ENCODE measurements at places on chromosomes 5 and 9.
A peak's percentile ranks its signal among the peaks of the same experiment; 100 is the strongest.

DNA sequence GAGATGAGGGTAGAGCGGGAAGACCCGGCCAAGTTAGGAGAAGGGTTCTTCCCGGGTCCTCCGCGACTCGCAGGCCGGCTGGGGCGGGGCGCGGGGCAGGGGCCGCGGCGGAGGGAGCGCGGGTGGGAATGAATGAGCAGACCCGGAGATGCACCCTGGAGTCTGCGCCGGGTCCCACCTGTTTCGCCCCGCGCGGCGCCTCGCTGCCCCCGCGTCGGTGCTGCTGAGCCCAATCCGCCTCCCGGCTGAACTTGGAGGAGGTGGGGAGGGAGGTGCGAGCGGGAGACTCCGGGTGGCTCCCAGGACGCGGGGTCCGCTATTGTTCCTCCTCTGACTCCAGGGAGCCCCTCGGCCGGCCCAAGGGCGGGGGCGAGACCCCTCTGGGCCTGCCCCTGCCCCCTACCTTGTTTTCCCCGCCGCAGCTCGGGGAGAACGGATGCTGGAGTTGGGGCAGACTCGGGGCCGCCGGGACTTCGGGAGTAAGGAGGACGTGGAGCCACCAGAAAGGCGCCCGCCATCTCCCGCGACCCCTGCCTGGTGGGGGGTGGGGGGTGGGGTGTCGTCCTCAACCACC, 659 bp downstream of the RAI14 start:
- no peak for DNase-seq

- DNase-seq: no peak
These were observed 352.3 kb upstream of the CCNH start for GRCh38 chr5:87765009-87765408.

GRCh38 chr9:112654282-112654681, 63.6 kb downstream of the INIP start:
- DNase-seq: no peak

- DNase-seq: peak; percentile 6
These were observed 52.0 kb upstream of the KCNIP1 start for GRCh38 chr5:170451747-170452365.
